ENCODE measurements at places on chromosomes 2 and 18.
A peak's percentile ranks its signal among the peaks of the same experiment; 100 is the strongest.

DNA sequence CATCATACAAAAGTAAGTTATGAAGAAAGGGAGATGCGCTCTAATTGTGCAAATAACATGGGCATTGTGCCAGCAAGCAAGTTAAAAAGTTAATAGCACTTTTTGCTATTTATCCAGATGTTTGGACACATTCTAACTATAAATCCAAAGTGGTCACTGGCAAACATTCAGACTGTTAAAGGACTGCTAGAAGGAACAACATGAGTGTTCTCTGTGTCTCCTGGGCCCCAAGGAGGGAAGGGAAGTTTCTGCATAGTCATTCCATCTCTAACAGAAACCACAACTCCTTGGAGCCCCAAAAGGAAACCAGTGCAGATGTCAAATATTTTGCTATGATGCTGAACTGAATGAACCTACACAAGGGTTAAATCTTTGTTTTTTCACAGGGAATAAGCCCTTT is 213.3 kb upstream of the HNRNPA3 start:
- DNase-seq, result no peak

GRCh38 chr18:62778976-62779869 is 63.9 kb downstream of the PHLPP1 start:
- no peak for DNase-seq

- DNase-seq, result no peak
Measured at GRCh38 chr2:83584672-83585071, 874.4 kb downstream of the SUCLG1 start.

GRCh38 chr2:105795575-105795934 is 50.8 kb downstream of the NCK2 start:
- DNase-seq, result no peak

- DNase-seq, result no peak
Measured at GRCh38 chr2:31037058-31037457, 101.2 kb downstream of the GALNT14 start.

- no peak for DNase-seq
Measured at GRCh38 chr2:239791526-239792404, 233.4 kb downstream of the NDUFA10 start.

DNA sequence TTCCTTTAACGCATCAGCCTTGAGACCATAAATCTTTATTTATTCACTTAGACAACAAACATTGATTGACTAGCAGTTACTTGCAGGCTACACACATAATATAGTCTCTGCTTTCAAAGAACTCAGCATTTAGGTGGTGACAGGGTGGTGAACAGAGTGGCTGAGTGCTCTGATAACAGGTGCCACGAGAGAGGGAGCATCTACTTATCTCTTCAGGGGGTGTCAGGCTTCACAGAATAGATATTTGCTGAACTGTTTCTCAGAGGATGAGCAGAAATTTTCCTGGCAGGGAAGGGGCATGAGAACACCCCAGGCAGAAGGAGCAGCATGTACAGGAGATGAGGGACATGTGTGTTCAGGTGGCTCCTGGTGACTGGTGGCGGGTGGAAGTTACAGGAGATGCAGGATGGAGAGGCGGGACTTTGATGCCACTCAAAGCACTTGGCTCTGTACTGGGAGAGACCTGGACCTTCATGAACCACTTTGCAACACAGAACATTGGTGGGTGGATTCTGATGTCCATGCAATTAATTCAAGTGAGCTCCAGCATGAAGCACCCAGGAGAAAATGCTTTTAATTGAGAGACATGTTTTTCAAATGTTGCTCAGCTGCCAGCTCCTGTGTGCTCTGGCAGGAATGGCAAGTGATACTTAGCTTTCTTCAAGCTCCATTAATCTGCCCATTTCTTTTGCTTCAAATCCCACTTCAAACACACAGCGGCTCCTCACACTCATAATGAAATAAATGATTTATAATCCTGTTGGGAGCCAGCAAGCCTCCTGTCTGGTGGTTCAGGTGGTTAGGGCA is 248.9 kb downstream of the MYCN start:
- DNase-seq, result no peak

DNA sequence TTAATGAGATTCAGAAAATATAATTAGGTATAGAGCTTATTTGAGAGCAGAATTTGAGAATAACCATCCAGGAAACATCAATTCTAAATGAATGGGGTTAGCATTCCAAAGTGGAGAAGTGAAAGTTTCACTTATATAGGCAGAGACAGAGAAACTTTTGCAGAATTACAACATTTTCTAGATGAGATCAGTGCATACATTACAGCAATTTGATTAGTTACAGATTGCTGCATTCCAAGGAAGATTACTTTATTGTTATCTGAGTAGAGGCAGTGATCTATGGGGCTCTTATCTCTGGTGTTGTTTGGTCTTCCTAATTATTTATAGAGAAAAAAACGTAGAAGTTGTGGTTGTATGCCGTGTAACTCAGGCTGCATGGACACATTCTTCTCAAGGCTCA is 373.8 kb upstream of the SYT4 start:
- no peak for DNase-seq

DNA sequence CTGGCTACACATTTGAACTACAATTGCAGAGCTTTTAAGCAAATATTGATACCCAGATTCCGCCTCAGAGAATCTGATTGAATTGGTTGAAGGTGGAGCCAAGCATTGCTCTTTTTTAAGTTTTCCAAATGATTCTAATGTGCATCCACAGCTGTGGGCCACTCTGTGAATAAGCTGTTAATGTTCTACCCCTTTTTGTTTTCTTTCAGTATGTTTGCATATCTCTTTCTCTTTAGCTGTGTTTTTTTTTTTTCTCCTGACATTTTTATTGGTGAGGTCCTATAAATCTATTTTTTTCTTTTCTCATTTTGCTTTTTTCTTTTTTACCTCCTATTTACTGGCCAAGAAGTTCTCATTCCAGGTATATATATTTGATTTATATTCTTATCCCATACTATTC is 6.5 kb downstream of the SCN3A start:
- no peak for DNase-seq

- DNase-seq, result peak; percentile 73
Measured at GRCh38 chr2:185738679-185739472, at the start of gene FSIP2. TSS of gene FSIP2 (plus strand) at chr2:185738804. CDS start at chr2:185738895, 91 bp downstream.

DNA sequence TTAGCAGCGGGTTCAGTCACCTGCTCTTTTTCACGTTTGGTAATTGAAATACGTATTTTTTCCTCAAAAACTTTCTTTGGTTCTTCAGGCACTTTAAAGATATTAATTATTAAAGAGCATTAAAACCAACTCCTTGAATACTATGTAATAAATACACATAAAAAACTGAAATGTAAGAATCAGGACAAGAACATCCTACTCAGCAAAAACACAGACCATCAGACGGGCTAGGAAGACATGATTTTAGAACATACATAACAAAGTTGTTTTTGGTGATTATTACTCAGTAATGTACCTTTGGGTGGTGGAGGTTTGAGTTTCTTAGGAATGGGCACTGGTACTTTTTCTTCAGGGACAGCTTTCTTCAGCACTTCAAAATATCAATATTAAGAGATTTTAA is 126.1 kb downstream of the TTN start:
- DNase-seq, result no peak

DNA sequence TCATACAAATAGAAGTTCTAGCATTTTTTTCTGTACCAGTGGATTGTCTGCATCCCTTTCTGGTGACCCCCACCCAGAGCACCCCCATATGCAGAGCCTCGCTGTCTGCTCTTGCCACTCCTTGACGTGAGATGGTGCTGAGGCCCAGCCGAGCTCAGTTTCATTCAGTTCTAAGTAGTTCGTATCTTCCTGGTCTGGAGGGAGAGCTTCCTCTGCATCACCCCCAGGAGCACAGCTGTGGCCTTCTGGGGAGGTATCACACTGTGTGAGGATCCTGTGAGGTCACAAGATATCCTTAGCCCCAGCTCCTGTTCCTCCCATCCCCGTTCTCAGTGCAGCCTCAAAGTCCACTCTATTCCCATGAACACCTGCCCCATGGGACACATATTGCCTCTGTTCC is 132.7 kb downstream of the PTGR3 start:
- DNase-seq, result no peak

GRCh38 chr2:143558665-143559064 is 429.4 kb downstream of the ARHGAP15 start:
- DNase-seq, result no peak

DNA sequence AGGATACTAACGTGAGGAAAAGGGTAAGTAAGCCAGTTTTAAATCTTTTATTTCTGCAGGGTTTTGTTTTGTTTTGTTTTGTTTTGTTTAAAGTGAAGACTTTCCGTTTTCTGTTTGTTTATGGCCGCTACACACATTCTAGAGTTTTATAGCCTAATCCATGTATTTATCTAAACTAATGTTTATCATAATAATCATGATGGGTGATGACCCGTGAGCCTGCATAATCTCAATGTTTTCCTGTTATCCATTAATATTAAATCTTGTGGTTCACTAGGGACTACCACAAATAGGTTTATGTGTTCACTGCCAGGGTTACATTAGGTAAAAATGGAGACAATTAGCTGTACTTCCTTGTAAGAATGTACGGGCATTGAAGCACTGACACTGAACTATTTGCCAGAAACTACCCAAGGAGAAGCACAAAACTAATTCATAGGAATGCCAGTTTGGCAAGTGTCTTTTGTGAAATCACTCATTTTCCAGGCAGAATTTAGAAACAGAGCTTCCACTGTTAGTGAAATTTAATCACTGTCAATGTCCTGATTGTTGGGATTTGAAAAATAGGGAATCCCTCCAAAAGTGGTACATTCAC is 574.8 kb downstream of the LRP1B start:
- peak; percentile 46 for DNase-seq

- DNase-seq, result no peak
Measured at GRCh38 chr2:138665937-138666336, 114.3 kb downstream of the NXPH2 start.

- DNase-seq, result no peak
Measured at GRCh38 chr2:10985260-10985659, 73.5 kb downstream of the KCNF1 start.

- DNase-seq, result no peak
Measured at GRCh38 chr2:174495365-174496012, 8.7 kb upstream of the GPR155 start.

GRCh38 chr18:63972002-63972376 is 2.1 kb downstream of the SERPINB8 start:
- DNase-seq, result no peak

DNA sequence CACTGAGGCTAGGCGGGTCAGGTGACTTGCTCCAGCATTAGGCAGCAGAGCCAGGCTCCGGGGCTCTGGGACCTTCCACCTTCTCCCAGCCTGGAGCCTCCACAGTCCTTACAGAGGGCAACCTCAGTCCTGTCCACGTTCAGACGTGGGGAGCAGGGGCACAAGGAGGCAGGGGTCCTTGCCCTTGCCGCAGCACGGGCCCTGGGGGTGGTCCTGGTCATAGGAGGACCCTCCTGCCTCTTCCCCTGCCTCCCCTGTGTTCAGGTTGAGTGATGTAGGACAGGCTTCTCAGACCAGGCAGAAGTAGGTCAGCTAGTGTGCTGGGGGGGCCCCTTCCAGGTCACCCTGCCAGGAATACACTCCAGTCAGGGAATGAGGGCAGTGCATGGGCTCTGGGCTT is 5.4 kb upstream of the ARHGEF4 start:
- DNase-seq, result no peak

GRCh38 chr2:239337122-239337876 is 63.5 kb downstream of the HDAC4 start:
- DNase-seq, result no peak

DNA sequence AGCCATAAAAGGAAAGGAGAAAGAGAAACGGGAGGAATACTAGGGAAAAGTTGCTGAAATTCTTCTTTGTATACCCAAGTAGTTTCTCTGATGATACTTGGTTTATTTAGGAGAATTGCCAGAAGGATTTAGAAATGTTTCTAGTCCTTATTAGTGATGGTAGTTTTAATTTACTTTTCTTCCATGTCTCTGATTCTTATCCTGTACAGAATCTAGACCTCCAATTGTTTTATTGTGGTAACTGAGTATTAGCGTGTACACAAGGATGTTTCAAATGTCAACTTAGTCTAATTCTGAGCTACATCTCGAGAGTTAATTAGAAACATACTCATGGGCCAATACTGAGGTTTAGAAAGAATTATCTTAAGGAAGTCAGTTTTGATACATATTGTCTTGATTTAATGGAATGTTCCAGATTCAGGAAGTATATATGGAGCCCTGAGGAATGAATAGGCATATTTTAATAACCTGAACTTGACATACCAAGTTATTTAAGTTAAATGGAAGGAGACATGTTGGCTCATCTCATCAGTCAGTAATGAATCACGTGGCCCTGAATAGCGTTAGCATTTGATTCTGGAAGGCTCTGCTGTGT is 219.6 kb downstream of the LTBP1 start:
- no peak for DNase-seq

- DNase-seq, result no peak
Measured at GRCh38 chr2:229980431-229981184, 58.3 kb downstream of the FBXO36 start.

- DNase-seq, result no peak
Measured at GRCh38 chr2:167851323-167851860, 396.0 kb downstream of the STK39 start.

- DNase-seq, result no peak
Measured at GRCh38 chr18:767084-767882, 44.8 kb downstream of the YES1 start.

DNA sequence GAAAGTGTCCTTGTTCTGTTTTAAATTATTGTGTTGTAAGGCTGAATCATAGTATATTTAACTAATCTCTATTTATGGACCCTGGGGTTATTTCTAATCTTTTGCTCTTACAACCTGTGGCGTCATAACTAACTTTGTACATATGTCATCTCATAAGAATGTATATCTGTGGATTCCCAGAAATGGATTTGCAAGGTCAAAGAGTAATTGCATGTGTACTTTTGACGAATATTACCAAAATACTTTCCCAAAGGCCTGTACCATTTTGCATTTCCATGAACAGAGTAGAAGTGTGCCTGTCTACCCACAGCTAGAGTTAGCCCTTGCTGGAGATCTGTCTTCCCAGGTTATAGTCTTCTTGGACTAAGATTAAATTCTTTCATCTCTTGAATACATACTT is 42.8 kb downstream of the SEMA4F start:
- no peak for DNase-seq

Data from foreskin melanocyte (primary cell).